Activated T-cell treated with anti-CD3 and anti-CD28 coated beads, Interleukin-2, amount 50 U/mL, for 24 hours (primary cell): ENCODE measurements at places on chromosomes 1 and 21.

DNA sequence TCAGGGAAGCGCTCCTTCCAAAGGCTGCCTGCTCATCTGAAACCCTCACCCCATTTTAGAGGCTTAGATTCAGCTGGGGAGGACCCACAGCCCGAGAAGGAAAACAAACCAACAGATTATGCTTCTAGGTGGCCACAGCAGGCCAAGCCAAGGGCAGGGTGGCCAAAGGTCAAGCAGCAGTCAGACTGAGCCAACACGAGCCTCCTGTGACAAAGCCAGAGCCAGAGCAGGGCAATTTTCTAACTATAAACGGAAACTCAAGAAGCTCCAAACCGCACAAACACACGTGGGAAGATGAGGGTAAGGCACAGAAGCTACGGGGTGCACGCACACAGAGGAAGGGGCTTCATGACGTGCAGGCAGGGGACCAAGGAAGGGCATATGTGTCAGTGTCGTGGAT is 64.1 kb downstream of the PLEKHA6 start:
- no peak for DNase-seq

DNA sequence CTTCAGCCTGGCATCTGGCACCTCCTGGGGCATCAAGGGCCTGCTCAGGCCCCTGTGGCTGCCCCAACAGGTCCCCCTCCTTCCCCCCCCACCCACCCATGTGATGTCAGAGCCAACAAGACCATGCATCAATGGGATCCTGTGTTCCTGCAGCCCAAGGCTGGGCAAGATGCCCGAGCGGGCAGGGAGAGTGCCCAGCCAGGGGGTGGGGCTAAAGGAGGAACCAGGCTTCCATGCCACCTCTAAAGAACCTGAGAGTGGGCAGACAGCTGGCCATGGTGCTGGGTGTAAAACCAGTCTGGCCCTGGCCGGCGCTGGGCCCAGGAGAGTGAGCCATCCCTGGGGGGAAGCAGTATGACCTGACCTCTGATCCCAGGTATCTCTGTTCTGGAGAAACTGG is 7.6 kb downstream of the COL16A1 start:
- no peak for DNase-seq

- DNase-seq, result no peak
Measured at GRCh38 chr1:77889671-77890070, 1.2 kb downstream of the NEXN start.

GRCh38 chr1:6519491-6519934 is 28.0 kb upstream of the PLEKHG5 start:
- no peak for DNase-seq

- DNase-seq, result no peak
Measured at GRCh38 chr1:31482482-31483011, 69.5 kb downstream of the SERINC2 start.

DNA sequence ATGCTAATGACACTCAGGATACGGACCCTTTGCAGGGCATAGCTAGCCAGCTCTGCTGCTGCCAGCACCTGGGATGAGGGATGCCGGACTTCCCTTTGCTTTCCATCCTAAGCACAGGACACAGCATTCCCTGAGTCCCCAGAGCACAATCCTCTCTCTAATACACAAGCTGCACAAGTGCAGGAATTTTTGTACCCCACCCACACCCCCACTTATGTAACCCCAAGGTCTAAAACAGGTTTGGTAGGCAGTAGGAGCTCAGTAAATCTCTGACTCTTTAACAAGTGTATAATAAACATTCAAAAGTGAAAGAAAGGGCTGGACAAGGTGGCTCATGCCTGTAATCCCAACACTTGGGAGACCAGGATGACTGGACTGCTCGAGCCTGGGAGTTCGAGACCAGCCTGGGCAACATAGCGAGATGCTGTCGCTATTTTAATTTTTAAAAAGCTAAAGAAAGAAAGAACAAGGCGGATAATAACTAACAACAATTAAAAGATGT is 42.2 kb upstream of the IGSF3 start:
- DNase-seq, result no peak

- no peak for DNase-seq
Measured at GRCh38 chr1:183185941-183186490, at the start of gene LAMC2. TSS of gene LAMC2 (plus strand) at chr1:183186264. CDS start at chr1:183186353, 89 bp downstream.

DNA sequence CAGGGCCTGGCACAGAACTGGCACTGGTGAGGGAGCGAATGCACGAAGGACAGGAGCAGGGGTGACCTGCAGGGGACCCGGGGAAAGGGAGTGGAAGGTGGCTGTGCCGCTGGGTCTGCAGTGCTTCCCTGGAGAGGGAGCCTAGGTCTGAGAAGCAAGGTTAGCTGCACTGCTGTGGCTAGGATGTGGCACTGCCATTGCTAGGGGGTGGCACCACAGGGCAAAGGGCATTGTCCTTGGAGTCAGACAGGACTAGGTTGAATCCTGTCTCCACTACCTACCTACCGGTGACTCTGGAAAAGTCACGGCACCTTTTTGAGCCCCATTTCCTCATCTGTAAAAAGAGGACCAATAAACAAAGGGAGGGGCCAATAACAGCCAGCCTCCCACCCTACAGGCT is 28.3 kb downstream of the SLC1A7 start:
- DNase-seq, result no peak

DNA sequence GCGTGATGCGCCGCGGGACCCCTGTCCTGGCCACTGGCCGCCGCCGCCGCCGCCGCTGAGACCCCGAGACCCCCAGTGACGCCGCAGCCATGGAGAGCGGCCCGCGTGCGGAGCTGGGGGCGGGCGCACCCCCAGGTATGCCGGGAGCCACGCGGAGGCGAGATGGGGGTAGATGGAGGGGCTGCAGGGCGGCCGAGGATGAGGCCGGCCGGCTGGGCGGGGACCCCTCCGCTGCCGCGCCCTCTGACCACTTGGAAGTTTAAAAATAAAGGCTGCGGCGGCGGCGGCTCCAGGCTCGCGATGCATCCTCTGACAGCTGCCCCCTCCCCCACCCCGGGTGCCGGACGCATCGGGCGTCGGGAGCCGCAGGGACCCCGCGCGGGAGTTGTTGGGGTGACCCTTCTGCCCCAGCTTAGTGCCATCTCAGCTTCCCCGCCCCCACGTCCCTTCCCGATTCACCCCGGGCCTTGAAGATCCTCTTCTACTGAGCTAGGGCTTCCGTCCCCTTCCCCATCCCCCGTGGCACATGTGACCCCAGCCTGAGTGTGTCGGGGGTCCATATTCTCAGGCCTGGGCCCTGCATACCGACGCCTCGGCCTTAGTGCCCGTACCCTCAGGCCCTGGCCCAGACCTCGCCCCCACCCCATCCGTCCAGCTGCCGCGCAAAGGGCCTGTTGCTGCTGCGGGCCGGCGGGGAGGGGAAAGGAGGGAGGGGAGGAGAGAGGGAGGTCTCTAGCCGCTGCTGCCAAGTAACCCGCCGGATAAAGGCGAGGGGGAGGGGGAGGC is 562 bp downstream of the MAP7D1 start:
- peak; percentile 81 for DNase-seq

GRCh38 chr21:33642896-33643657 is 776 bp downstream of the ITSN1 start:
- DNase-seq, result peak; percentile 52

DNA sequence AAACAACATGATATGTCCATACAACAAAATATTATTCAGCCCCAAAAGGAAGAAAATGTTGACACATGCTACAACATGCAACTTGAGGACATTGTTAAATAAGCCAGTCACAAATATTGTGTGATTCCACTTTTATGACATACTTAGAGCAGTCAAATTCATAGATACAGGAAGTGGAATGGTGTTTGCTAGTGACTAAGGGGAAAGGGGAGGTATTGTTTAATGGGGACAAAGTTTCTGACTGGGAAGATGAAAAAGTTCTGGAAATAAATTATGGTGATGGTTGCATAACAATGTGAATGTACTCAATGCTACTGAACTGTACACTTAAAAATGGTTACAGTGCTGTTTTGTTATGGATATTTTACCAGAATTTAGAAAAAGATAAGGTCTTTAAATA is 77.7 kb downstream of the RHOU start:
- no peak for DNase-seq

DNA sequence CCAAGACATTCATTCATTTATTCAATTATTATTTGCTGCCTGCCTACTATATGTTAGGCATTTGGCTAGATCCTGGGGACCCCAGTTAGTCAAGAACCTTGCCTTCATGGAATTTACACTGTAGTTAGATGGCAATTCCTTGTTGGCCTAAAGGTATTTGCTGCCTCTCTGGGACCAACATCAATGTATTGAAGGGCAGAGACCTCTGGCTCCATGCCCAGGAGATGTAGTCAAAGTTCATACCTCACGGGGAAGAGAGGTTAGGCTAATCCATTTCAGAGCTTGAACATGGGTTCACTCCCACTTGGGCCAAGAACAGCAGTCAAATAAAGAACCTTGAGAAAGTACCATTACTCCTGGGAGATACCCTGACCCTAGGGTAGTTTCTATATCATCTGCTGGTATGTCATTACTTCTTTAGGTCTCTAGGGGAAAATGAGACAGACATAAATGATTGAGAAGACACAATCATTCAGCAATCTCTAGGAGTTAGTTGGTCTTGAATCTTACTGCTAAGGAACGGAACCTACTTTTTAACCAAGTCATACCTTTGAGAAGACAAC is 32.0 kb downstream of the SORT1 start:
- DNase-seq, result no peak

DNA sequence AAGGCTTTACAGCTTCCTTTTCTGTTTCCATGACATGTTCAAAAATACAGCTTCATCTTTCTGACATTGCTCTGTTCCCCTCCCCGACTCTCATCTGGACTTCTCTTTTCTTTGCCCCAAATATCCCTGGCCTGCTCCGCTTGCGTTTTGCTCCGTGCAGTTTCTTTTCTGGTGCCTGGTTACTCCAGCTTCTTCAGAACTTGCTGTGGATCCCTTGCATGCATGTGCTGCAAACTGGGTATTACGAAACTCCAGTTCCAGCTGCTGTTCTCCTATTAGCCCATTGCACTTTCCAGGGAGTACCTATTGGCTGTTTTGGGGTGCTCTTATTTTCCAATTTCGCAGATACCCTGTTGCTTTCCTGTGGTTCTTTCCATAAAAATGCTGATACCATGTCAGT is 9.9 kb upstream of the NDC1 start:
- no peak for DNase-seq
